Left ventricle myocardium inferior (tissue), 1 donor: ENCODE measurements at places on chromosomes 5 and 9. TPM values are rescaled to one million over a fixed set of nuclear protein-coding genes. Genes with fewer than 3 reads are reported as not detected.

DNA sequence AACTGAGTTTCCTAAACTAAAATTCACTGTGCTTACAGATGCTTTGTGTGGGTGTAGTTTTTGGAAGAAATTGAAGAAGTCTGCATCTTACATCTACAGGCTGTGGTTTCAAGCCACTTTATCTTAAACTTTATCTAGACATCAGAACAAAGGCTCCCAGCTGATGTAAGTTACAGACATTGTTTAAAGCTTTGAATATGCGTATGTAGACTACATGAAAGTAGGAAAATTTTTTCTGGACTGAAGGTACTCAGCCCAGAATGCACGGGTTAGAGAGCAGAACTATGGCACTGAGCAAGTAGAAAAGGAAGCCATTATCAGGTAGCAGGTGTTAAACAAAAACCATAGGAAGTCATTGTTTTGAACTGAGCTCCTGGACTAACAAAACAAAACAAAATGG is 185.4 kb downstream of the TTC39B start:
- H3K36me3 ChIP-seq: no peaks in the 10 kb centered on the region
- H3K4me1 ChIP-seq: no peaks in the 10 kb centered on the region
- no peak overlapping the region for H3K27ac ChIP-seq
- peaks cover 43% of the 10 kb centered on the region for H3K27me3 ChIP-seq

The PCYOX1L gene
- 3.2 TPM for total RNA-seq

GRCh38 chr5:163565492-163565891 is 60.1 kb downstream of the MAT2B start:
- H3K4me1 ChIP-seq: peaks cover 23% of the 10 kb centered on the region
- DNase-seq: no peak
- H3K36me3 ChIP-seq: no peaks in the 10 kb centered on the region
- H3K4me3 ChIP-seq: peak overlapping the region; percentile 63
- H3K27me3 ChIP-seq: peaks cover 60% of the 10 kb centered on the region

- no peak for DNase-seq
- H3K36me3 ChIP-seq: no peaks in the 10 kb centered on the region
- no peak overlapping the region for H3K4me3 ChIP-seq
- H3K27ac ChIP-seq: no peak overlapping the region
These were observed 491.9 kb downstream of the PDE4D start for GRCh38 chr5:59401637-59402036.

The CD72 gene
- total RNA-seq: 0.63 TPM

DNA sequence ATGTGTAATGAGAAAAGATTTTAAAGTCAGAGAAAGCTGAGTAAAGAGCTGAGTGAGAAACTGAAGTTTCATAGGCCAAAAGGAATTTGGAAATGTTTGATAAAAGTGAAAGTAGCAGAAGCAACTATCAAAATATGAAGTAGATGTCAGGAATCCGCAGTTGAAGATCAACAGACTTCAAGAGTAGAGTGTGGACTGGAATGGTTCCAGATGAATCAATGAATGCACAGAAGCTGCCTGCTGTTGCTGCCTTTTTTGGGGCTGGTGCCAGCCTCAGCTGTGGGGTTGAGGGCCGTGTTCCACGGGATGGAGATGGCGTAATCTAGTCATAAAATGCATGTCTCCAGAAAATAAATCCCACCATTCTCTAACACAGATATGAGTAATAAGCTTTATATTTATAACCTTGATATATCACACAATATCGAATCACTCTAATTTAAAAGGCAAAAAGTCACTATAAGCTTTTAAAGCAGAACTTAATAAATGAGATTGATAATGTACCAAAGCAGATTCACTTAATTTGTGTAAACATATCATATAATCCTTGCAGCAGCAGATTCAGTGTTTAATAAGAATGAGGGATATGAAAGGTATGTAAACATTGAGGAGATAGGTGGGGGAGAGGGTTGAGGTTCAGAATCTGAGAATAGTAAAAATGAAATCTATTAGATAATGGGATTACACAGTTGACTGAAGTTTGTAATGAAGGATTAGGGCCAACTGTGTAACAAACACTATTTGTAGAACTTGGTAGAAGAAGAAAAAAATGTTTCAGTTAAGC is 652.3 kb upstream of the FTMT start:
- H3K27ac ChIP-seq: no peak overlapping the region
- H3K4me3 ChIP-seq: no peak overlapping the region
- H3K27me3 ChIP-seq: no peaks in the 10 kb centered on the region
- DNase-seq: no peak
- no peaks in the 10 kb centered on the region for H3K4me1 ChIP-seq
